CD8-positive, alpha-beta T cell (primary cell): ENCODE measurements at places on chromosomes 4 and X. TPM values are rescaled to one million over a fixed set of nuclear protein-coding genes. Genes with fewer than 3 reads are reported as not detected.

GRCh38 chrX:124592744-124593143, 246.4 kb downstream of the SH2D1A start:
- DNase-seq, result no peak

DNA sequence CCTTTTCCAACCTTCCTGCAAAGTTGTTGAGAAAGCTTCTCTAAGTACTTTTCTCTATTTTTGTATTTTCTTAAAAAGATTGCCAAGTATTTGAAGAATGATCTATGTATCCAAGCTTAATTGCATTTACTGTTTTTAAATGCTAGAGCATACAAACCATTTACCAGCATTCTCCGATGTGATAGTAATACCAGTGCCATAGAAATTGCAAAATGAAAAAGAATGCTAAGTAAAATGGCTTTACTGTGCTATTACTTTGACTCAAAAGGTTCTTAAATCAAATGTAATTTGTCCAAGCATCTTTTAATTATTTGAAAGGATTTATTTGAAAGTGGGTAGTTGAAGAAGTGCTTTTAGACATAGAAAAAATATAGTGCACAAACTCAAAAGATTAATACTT, 1183.2 kb downstream of the RAPGEF2 start:
- no peak for DNase-seq

- no peak for DNase-seq
Observed at GRCh38 chrX:116317409-116317808, 119.0 kb upstream of the SLC6A14 start.

GRCh38 chr4:90187148-90187884, 60.1 kb downstream of the CCSER1 start:
- no peak for DNase-seq

ASB9 gene
- not detected for total RNA-seq

GRCh38 chr4:179583221-179583620, 2141.0 kb upstream of the AGA start:
- DNase-seq, result no peak

DNA sequence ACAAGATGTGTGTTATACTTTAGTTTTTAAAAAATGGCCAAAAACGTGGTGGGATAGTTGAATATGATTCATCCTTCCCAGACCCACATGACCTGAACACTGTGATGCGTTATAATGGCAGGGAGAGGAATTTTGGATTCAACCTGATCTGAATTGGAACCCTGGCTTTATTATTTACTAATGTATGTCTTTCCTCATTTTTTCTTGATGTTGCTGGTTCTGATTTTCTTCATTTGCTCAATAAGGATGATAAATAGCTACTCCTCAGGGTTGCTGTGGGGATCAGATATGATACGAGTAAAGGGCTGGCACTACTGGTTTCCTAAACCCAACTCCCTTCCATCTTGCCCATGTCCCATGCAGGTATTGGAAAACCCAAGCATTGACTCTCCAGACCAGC, 24.2 kb upstream of the ACSL1 start:
- no peak for DNase-seq

GRCh38 chrX:150185766-150186165, 177.4 kb upstream of the MAMLD1 start:
- no peak for DNase-seq

- DNase-seq, result no peak
Observed at GRCh38 chr4:119238068-119238722, 25.7 kb downstream of the USP53 start.

DNA sequence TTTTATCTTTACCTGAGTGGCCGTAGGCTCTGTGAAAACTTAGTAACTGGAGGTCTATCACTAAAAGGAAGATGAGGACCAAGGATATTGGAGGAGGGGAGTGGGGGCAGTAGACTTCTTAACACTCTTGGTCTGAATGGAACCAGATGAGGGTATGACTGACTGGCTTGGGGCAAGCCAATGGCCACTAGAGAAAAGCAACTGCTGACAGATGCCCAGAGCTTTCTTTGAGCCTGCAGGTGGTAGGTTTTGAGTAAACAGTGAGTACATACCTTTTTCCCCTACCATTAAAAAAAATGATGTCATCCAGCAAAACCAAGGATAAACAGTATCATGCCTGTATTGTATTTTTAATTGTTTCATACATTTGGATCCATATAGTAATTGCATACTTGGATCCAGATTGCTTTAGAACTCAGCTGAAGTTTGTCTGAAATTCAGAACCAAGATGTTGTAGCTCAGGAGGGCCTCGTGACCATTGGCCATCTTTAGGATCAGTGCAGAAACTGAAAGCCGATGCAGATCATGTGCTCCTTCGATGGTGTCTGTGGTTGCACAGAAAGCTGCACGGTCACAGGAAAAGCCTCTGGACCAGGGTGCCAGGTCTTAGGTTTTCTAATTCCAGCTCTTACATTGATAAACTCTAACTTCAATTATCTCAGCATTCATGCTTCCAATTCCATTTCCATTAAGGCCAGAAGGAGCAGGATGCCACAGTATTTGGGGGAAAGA, 131.0 kb downstream of the PDGFRA start:
- DNase-seq, result no peak

DNA sequence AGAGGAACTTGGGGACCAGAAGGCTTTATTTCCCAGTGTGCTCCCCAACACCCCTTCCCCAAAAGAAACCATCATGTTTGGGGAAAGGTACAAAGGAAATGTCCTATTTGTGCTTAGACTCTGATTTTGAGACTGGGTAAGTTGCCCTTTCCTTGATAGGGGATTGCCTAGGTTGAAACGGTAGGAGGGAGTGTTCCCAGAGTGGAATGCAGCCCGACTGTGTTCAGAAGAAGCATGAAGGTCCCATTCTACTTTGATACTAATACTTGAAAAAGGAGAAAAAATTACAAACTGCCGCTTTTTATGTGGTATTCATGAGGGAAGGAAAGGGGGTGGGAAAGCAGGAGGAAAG, 32.4 kb upstream of the TMEM131L start:
- DNase-seq, result no peak

DNA sequence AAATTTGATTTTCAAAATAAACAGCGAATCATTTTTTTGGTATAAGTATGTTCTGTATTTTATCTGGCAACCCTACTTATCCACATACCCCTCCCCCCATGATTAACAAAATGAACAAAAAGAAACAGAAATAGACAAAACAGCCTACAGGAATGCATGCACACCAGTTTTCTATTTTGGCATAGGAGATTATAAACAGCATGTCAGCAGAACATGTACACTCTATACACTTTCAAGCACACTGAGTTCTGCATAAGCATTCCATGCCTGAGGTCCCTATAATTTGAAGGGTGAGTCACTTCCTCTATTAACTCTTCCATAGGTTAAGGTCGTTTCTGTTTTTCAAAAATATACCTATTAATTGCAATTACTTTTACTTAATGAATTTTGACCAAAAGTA, 28.0 kb upstream of the ZNF280C start:
- DNase-seq, result no peak

DNA sequence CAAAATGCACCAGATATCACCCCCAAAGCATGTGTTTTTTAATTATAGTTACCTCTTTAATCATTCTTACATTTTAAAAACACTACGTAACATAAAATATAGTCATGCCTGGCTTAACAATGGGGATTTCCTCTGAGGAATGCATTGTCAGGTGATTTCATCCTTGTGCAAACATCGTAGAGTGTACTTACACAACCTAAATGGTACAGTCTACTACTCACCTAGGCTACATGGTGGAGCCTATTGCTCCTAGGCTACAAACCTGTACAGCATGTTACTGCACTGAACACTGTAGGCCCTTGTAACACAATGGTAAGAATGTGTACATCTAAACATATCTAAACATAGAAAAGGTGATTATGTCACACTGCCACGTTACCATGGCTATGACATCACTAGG, 208.6 kb downstream of the SPOCK3 start:
- DNase-seq, result no peak

- no peak for DNase-seq
Observed at GRCh38 chrX:112536544-112536943, 143.2 kb downstream of the LHFPL1 start.

DNA sequence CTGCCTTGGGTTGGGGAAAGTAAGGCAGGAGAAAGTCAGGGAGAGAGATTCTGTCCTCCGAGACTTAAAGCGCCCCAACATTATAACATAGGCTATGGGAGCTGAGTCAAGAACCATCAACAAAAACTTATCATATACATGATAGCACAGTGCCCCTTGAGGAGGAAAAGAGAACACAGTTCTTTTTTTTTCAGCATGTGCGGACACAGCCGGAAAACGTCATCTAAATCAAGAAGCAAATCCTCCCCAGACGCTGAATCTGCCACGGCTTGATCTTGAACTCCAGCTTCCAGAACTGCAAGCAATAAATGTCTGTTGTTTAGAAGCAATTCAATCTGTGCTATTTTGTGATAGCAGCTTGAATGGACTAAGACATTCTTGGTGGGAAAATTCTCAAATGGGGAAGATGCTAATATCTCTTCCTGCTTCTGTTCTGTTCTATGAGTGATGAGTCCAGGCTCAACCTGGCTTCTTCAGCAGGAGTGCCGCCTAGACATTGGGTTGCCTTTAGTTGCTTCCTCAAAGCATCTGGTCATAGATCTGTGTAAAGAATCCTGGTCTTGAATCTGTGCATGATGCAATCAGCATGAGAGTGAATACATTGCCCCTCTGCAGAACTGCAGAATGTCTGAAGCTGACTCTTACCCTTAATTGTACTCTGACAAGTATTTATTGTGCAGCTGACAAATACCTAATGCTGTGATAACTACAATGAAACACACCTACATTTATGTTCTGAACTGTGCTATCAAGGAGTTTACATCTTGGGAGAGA, 549.8 kb upstream of the PRKX start:
- no peak for DNase-seq

BTK gene
- 1.4 TPM for total RNA-seq

DNA sequence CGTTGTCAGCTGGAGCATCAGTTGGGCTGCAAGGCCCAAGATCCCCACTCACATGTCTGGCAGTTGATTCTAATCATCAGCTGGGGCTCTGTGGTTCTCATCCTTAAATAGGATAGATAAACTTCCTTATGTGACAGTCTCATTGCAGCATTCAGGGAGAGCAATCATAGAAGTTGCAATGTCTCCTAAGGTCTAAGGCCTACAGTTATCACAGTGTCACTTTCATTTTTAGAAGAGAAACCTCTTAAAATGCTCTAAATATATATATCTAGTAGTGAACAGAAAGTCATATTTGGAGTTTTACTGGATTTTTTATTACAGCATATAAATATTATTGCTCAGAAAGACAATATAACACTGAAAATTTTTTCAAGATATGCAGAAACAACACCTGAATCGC, 226.0 kb upstream of the PPP1R2C start:
- no peak for DNase-seq

SORBS2 gene
- not detected for total RNA-seq

GRCh38 chrX:38868941-38869401, 67.7 kb downstream of the MID1IP1 start:
- no peak for DNase-seq

KANTR gene
- total RNA-seq, result 8.6 TPM

DNA sequence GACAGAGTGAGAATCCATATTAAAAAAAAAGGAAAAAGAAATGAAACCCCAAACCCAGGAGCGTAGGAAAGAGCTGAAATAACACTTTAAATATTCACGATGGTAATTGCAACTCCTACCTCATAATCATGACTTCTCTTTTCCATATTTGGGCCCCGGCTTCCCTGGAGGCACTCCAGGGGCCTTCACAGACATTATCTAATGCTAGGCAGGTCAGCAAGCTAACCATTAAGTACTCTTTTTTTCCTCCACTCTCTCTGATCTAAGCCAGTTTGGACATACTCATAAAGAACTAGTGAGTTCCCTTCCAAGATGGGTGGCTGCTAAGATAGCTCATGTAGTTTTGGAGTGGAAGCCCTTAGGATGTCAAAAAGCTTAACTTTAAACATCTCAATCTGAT, 83.2 kb downstream of the SH3KBP1 start:
- DNase-seq, result no peak

DNA sequence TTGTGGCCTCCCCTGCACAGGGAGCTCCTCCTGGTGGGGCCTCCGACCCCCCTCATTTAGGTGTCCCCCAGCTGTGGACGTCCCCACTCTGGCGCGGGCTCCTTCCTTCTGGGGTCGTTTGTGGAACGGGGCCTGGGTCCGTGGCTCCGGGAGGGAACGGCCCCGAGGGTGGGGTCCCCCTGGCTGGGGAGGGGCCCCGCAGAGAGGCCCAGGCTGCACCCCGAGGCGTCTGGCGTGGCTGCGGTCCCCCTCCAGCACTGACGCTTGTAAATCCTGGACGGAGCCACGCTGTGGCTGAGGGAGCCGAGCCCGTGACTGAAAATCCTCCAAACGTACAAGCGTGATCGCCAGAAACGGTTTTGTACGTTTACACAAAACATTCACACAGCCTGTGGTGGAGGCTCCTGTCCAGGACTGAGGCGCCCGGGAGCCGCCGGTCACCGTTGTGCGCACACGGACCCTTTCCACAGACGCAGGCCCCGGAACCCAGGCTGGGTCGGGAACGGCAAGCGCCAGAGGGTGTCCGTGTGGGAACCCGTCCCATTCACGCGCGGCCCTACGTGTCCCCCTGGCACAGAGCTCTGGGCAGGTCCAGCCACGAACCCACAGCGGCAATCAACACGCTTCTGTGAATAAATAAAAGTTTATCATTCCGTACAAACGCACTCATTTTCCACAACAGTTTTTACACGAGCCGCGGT, 15.2 kb upstream of the GTPBP6 start:
- DNase-seq, result no peak

HMX1 gene
- total RNA-seq, result not detected
